Thymus (tissue), 14 donors: ENCODE measurements at places on chromosomes 4 and X. TPM values are rescaled to one million over a fixed set of nuclear protein-coding genes. Genes with fewer than 3 reads are reported as not detected.

BANK1 gene
- 1.7 TPM for total RNA-seq

EFNB1 gene
- 13.2 TPM for total RNA-seq

CPLX1 gene
- total RNA-seq: 3.5 TPM

SMIM14 gene
- total RNA-seq: 13.0 TPM

CLCN4 gene
- total RNA-seq: 2.2 TPM

PAGE1 gene
- total RNA-seq: not detected

EGFL6 gene
- total RNA-seq: 2.4 TPM

STBD1 gene
- total RNA-seq: 0.33 TPM

MAGEB1 gene
- total RNA-seq: 0.05 TPM

HSPA4L gene
- total RNA-seq: 4.2 TPM

PCDH7 gene
- total RNA-seq: 2.4 TPM

IL13RA1 gene
- 14.4 TPM for total RNA-seq

ITIH6 gene
- not detected for total RNA-seq

FGF5 gene
- under 0.01 TPM for total RNA-seq

AKAP14 gene
- 0.09 TPM for total RNA-seq

RAB40AL gene
- total RNA-seq: 0.09 TPM

SPON2 gene
- 5.3 TPM for total RNA-seq

CSAG1 gene
- 0.24 TPM for total RNA-seq

CT45A6 gene
- not detected for total RNA-seq

ASB9 gene
- 4.9 TPM for total RNA-seq

NUDT11 gene
- 5.2 TPM for total RNA-seq

LAMP2 gene
- total RNA-seq: 77.8 TPM

NLGN3 gene
- total RNA-seq: 0.19 TPM

ANAPC4 gene
- 29.8 TPM for total RNA-seq

CC2D2A gene
- 3.3 TPM for total RNA-seq

CT83 gene
- total RNA-seq: not detected

TLR2 gene
- 6.7 TPM for total RNA-seq

TCEAL6 gene
- total RNA-seq: not detected

ACE2 gene
- 0.38 TPM for total RNA-seq

NUDT10 gene
- 0.85 TPM for total RNA-seq

COL25A1 gene
- total RNA-seq: 1.5 TPM

RAP1GDS1 gene
- 41.6 TPM for total RNA-seq

CXCL8 gene
- 3.7 TPM for total RNA-seq

IL21 gene
- 0.19 TPM for total RNA-seq

CTAG1A gene
- total RNA-seq: not detected

SULT1B1 gene
- 0.90 TPM for total RNA-seq

KCND1 gene
- total RNA-seq: 0.19 TPM

MAOA gene
- 0.99 TPM for total RNA-seq

AR gene
- 6.0 TPM for total RNA-seq

GABRQ gene
- 0.09 TPM for total RNA-seq

ANXA3 gene
- total RNA-seq: 13.4 TPM

RASGEF1B gene
- 18.3 TPM for total RNA-seq

FHL1 gene
- total RNA-seq: 6.1 TPM

ZGRF1 gene
- 23.5 TPM for total RNA-seq

RNF175 gene
- total RNA-seq: 0.19 TPM
